ENCODE measurements at places on chromosomes 2 and 18.

DNA sequence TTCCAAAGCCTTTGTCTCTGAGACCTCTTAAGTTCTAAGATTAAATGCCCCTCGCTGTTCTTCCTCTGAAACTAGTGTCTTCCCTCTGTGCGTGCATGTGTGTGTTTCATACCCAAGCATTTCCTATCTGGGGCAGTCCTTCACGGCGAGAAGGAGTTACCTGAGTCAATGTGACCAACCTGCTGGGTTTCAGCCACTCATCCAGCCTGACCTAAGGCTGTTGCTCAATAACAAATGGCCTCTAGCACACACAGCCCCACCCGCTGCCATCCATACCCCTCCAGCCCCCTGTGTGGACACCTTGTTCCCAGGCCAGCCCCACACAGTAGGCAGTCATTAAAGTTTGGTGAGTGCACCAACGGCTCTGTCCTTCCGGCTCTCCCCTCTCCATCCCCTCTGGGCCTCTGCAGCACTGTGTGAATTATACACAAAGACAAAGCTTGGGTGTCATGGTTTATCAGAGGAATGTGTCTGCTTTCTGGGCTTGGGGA, 53.8 kb upstream of the FOSL2 start:
- DNase-seq = no peak

DNA sequence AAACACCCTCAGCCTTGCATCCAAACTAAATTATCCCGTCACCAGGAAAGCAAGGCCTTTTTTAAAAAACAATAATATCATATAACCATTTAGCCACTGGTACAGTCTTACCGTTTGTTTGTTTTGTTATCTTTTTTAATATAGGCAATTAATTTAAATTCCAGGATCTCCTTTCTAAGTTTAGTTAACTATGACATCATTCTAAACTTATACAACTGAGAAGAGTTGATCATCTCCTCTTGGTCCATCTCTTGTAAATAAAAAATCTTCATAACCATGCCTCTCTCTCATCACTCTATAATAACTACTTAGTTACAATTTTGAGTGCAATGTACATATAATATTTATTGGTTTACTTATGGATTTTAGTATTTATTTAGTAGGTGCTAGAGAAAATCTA, 46.2 kb downstream of the RND3 start:
- DNase-seq = no peak

DNA sequence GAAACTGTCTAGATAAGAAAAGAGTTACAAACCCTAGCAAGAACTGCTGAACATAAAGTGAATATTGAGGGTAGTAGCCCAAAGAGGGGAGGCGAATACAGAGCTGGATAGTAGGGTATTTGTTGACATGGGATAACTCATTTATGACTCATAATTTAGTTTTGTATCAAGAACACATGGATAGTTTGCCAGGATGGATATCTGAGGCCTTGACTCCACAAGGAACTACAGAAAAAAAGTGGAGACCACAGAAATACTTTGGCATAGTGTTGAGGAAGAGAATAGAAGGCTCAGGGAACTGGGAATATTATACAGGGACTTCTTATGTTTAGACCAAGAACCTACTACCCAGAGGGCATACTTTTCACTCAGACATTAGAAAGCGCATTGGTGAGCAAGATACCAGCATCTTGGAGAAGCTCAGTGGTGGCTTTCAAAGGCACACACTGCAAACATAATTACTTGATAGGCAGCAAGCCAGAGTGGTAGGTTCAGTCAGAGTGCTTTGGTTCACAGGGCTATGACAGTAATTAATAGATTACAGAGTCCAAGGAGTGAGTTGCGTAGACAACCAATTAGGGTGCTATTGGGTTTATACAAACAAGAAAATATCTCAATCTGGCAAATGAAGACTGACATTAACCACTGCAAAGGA, 51.9 kb upstream of the ZBTB7C start:
- no peak for DNase-seq

DNA sequence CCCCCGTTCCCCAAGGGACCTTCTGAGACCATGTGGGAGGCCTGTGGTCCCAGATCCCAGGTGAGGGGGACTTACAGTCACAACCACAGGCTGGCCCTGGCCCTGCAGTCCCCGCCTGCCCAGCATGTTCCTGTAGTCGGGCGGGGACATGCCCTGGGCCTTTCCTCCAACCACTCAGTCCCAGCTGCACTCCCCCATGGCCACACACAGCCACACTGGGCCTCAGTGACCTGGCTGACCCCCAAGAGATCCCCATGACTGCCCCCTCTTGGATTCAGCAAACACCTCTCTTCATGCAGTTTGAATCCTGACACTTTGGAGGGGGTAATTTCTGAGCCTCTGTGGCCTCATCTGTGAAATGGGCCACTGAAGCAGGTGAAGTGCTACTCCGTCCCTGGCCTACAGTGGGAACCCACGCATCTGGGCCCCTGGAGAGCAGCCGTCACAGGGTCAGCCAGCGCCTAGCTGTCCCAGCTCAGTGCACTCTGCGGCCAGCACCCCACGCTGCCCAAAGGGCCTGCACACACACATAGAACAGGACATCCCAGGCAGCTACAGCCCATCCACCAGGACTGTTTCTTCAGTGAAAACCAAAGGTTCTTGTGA, 12.7 kb upstream of the ARHGEF4 start:
- no peak for DNase-seq

DNA sequence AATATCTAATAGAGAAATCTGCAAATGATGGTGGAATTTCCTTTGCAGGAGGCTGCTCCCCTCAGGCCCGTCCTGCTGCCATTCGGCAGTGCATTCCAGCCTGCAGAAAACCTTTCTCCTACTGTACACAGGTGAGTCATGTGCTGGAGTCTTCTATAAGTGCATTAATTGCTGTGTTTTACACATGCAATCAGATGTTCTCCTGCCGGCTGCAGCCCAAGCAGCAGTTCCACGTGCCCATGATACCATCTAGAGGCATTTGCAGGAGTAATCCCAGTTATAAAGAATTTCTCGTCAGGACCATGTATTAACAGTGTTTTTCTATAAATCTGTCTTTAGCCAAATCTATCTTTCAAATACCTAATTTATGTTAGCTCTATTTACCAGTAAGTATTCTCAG, 304.7 kb upstream of the HNMT start:
- no peak for DNase-seq

- DNase-seq = no peak
Measured at GRCh38 chr2:220469201-220469600, 841.8 kb downstream of the SLC4A3 start.

DNA sequence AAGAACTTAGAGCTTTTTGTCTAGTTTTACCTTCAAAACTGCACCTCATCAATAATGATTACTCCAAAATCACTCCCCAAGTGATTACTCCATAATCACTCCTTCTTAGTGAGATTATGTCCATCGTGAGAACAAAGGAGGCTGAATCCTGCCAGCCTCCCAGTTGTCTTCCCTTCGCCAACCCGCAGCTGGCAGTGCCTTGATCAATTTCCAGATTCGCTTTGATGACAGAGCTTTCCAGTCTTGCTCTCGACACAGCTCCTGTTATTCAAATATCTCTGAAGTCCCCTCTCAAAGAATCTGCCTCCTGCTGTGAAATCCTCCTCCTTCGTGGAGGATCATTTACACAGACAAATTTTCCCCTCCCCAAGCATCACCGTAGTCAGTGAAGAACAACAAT, 237.7 kb downstream of the EIPR1 start:
- no peak for DNase-seq

DNA sequence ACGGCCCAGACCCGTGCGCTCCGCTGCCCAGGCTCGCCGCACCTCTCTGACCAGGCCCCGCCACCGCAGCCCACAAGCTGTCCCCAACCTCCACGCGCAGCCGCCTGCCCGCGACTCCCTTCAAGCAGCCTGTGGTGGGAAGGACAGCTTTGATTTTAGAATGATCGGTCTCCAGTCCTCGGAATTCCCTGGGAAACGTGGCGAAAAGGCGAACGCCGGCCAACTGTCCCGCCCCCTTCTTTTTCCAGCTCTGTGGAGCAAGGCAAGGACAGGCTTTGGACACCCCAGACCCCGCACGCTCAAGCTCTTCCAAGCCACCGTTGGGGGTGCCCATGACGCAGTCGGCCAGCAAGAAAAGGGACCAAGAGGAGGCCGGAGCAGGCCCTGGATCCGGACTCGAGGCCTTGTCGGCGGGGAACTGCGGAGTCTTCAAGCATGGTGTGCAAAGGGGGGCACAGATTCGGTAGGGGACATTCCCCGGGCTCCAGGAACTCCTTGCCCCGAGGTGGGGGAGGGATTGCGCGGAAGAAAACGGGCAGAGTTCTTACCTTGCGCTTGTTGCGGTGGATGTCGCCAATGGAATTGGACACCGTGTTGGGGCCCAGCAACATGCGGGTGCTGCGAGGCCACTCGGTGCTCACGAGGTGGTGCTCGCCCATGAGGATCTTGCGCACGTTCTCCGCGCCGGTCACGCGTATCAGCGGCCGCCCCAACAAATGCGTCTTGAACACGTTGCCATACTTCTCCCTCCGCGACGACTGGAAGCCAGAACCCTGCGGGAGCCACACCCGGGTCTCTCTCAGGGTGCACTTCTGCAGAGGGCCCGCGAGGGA, 4.0 kb downstream of the CYP26B1 start:
- no peak for DNase-seq

- DNase-seq = no peak
Measured at GRCh38 chr2:163655667-163656066, 80.1 kb downstream of the FIGN start.

GRCh38 chr2:112782234-112782799, 2.0 kb downstream of the IL1A start:
- no peak for DNase-seq

DNA sequence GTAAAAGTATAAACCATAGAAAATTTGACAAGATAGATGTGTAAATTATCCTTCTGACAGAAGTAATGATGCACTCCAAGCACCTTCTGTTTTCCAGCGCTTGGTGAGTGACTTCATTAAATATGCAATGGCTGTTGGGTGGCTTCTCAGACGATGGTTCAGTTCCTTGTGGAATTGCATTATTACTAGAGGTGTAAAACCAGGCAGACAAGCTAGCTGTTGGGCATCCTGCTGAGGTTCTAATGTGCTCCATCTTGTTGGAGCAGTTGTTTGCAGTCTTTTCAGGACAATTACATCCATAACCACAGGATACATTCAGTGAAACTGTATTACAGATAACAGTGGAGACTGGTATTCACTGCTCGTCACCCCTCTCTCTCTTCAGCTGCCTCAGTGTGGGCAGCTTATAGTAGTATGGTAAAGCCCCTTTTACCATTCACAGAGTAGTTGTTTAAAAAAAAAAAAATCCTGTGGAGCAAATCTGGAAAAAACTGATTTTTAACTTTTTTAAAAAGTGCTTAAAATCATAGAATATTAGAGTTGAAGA, 143.5 kb downstream of the AGPS start:
- DNase-seq = no peak

Measured in activated naive CD8-positive, alpha-beta T cell treated with anti-CD3 and anti-CD28 coated beads, Interleukin-2, amount 50 U/mL, for 16 hours (primary cell).